ENCODE measurements at places on chromosomes 4 and X.

- DNase-seq = no peak
Measured at GRCh38 chr4:6236816-6237390, 32.7 kb upstream of the WFS1 start.

DNA sequence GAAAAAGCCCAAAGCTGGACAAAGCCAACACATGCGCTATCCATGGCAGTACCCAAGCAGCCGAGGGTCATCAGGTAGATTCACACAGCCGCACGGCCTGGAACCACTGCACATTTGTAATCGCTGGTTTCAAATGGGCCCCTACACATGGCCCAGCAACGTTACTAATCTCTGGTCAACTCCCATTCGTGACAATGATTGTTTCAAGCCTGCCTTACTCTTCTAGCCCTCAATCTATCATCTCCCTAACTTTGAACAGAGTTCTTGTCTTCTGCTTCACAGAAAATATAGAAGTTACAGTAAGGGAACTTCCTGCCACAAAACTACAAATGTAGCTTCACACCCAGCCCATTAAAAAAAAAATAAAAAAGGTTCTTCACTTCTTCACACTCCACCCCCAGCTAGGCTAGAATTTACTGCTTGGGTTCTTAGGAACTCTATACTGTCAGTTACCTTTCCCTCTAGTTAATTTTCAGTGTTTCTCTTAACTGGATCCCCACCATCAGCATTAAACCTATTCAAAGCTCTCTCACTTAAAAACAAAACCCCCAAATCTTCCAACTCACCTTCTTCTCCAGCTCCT is 24.2 kb downstream of the CASP3 start:
- DNase-seq = no peak

- no peak for DNase-seq
Measured at GRCh38 chrX:19579485-19579884, 64.2 kb upstream of the MAP3K15 start.

- no peak for DNase-seq
Measured at GRCh38 chr4:102174719-102175189, 170.5 kb downstream of the SLC39A8 start.

GRCh38 chr4:833731-834367 is 7.9 kb upstream of the CPLX1 start:
- DNase-seq = no peak

DNA sequence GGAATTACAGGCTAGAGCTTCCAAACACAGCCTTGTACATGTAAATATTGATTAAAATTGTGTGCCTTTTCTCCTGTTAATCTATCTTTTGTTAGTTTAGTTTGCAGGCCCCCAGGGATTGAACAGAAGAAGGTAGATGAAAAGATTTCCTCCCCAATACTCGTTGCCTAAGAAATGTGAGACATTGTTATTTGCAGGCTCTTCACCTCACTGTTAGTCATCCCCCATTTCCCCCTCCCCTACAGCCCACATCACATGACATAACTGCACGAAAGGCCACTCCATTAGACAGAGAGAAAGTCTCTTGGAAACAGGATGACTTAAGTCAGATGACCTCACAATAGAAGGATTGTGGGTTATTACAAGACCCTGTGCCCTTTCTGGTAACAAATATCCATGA is 13.3 kb upstream of the MID1 start:
- no peak for DNase-seq

DNA sequence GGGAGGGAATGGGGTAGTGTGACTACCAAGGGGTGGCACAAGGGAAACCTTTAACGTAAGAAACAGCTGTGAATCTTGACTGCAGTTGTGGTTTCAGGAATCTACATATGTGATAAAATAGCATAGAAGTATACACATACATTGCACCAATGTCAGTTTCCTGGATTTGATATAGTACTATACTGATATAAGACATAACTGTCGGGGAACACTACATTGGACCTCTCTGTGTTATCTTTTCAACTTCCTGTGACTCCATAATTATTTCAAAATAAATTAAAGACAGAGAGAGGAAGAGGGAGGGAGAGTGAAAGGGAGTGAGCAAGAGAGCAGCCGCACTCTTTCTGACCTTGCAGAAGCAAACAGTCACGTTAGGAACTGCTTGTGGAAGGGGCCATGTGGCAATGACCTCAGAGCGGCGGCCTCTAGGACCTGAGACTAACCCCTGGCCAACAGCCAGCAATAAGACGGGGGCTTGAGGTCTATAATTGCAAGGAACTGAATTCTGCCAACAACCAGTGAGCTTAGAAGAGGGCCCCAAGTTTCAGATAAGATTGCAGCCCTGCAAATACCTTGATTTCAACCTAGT is 47.4 kb downstream of the NALF2 start:
- DNase-seq = no peak

- no peak for DNase-seq
Measured at GRCh38 chr4:155042014-155042413, 166.4 kb upstream of the NPY2R start.

DNA sequence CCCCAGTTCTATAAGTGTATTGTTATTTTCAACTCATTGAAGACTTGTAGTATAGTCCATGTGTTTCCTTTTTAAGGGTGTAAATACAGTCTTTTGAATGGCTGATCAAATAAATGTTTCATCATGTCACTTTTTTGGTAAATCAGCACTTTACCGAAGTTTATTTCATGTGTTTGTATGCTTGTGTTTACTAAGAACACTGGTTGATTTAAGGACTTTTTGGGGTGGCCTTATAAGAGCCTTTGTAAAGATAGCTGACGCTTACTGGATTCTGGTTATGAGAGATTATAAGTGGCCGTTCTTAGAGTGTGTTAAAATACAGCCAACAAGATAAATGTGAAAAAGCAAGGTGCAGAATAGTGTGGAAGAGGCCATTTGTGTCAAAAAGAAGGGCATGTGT is 2.6 kb downstream of the UBE2K start:
- DNase-seq = no peak

DNA sequence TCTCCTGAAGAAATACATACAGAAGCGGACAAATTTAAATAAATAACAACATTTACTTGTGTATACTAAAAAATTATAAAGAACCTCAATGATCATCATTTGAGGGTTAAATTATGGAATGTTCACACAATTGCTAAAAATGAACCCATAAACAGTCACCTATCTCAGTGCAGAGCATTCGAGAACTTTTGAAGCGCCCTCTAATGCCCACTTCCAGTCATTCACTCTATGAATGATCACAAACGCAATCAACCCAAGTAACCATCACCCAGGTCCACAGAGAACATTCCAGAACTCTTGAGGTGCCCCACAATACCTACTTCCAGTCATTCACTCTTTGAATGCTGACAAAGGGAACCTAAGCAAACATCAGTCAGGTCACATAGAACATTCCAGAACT is 103.5 kb upstream of the PLAC1 start:
- no peak for DNase-seq

DNA sequence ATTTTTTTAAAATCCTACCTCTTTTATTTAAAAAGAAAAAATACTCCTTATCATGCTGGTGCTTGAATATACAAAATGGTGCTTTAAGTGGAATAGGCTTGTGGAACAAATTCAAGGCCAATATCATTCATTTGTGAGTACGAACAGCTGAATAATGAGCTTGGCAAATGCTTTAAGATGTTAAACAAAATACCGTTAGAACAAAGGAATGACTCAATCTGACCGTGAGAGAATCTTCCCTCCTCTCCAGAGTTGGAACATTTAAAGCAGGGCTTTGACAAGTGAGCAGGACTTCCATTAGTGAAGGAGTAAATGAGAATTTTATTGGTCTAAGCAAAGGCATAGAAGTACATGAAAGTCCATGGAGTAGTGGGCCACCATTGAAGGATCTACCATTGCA is 74.5 kb downstream of the DCLK2 start:
- DNase-seq = no peak

GRCh38 chr4:171565130-171565788 is 247.9 kb upstream of the GALNTL6 start:
- DNase-seq = no peak

- peak; percentile 16 for DNase-seq
Measured at GRCh38 chrX:17682259-17682658, 55.0 kb upstream of the SCML1 start.

- DNase-seq = no peak
Measured at GRCh38 chr4:88075336-88075735, 67.9 kb downstream of the PKD2 start.

- no peak for DNase-seq
Measured at GRCh38 chrX:47221756-47222155, 3.3 kb downstream of the CDK16 start.

GRCh38 chr4:142358656-142359055 is 487.4 kb downstream of the INPP4B start:
- no peak for DNase-seq

- DNase-seq = no peak
Measured at GRCh38 chrX:30513284-30513683, 64.3 kb downstream of the TASL start.

DNA sequence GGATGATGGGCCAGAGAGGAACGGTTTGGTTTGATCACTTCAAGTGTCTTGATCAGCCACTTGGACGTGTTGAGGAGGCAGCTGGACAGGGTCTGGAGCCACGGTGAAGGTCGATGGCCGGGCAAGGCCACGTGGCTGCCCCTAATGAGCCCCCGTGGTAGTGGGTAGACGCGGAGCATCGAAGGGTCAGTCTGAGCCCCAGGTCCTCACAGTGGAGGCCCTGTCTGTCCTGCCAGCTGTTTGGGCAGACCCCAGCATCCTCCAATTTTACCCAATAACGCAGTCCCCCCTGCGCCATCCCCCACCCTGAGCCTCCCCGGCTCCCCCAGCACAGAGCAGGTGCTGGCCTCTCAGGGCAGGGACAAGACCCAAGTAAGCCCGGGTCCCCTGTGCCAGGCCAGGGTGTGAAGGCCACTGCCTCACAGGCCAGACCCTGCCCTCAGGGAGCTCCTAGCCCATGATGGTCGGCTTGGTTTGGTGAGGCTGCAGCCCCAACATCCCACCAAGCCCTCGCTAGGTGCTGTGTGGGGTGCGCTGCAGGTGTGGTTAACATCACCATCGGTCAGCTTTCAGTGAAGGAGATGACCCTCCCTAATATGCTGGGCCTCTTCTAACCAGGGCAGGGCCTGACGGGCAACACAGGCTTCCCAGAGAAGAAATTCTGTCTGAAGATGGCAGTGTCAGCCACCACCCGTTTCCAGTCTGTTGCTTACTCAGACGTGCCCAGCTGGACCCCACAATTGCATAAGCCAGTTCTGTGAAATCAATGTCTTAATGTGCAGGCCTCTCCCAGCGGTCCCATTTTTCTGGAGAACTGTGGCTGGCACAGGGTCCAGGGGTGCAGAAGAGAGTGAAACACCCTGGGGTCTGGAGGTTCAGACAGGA is 40.5 kb upstream of the NKX1-1 start:
- no peak for DNase-seq

- DNase-seq = no peak
Measured at GRCh38 chr4:26402458-26402857, 81.6 kb downstream of the RBPJ start.

GRCh38 chr4:2767046-2767704 is 11.0 kb upstream of the TNIP2 start:
- no peak for DNase-seq

- DNase-seq = no peak
Measured at GRCh38 chr4:147638942-147639341, 21.7 kb downstream of the TMEM184C start.

DNA sequence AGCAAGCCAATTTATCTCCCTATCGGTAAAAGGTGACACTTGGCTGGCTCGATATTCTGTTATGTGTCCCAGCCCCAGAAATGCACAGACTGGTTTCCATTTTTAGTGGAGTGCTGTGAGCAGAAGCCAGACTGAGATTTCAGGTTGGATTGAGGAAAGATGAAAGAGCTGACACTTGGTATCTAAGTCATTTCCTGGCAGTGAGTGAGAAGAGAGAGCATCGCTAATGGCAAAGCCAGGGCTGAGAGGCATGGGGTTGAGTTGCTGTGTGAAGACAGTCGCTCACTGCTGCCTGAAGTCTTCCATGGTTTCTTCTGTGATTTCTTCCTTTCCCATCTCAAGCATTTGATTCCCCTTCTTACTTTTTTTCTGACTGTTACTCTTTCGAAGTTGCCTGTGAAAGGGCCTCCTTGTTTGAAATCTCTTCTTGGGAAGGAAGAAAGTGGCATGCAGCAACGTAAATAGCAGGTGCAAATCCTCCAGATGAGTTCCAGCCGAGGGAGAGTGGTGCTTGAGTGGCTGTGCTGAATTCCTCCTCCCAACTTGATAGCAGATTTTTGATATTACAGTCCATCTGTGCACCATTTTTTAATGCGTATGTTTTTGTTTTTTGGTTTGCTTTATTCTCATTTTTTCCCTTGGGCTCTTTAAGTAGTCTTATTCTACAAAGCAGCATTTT is 109.2 kb upstream of the LIMCH1 start:
- no peak for DNase-seq

Measured in stimulated activated CD8-positive, alpha-beta memory T cell treated with anti-CD3 and anti-CD28 coated beads, Interleukin-15, amount 100 ng/mL, for 48 hours (primary cell).